ENCODE measurements at places on chromosomes 3 and 15.

DNA sequence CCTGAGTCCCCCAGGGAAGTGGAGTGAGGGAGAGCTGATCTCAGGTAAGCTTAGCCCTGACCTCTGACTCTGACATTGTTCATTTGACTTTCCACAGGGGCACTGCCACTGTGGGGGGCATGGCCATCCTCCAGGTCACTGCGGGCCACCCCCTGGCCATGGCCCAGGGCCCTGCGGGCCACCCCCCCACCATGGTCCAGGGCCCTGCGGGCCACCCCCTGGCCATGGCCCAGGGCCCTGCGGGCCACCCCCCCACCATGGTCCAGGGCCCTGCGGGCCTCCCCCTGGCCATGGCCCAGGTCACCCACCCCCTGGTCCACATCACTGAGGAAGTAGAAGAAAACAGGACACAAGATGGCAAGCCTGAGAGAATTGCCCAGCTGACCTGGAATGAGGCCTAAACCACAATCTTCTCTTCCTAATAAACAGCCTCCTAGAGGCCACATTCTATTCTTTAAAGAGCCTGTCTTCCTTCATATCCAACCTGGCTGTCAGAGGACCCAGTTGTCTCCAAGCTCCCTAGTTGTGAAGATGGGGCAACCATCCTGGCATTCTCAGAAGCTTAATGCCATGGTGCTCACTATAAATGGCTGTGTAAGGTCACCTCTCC is 1.9 kb upstream of the DISP2 start:
- no peak for DNase-seq

DNA sequence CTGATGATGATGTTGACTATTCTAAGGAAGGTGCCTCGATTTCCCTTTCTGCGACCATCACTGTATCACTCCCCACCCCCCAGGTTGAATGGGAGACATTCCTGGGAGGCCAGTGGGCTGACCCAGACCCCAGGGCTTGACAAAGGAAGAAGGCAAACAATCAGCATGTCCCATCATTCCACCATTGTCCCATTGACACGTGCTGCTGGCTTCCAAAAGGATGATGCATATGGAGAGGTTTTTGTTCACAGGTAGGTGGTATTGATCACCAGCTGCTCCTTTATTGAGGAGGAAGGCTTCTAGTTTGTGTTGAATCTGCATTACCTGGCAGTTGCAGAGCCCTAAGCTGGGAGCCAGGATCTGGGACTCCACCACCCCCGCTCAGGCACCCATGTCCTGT is 30.4 kb downstream of the RASGRF1 start:
- no peak for DNase-seq

DNA sequence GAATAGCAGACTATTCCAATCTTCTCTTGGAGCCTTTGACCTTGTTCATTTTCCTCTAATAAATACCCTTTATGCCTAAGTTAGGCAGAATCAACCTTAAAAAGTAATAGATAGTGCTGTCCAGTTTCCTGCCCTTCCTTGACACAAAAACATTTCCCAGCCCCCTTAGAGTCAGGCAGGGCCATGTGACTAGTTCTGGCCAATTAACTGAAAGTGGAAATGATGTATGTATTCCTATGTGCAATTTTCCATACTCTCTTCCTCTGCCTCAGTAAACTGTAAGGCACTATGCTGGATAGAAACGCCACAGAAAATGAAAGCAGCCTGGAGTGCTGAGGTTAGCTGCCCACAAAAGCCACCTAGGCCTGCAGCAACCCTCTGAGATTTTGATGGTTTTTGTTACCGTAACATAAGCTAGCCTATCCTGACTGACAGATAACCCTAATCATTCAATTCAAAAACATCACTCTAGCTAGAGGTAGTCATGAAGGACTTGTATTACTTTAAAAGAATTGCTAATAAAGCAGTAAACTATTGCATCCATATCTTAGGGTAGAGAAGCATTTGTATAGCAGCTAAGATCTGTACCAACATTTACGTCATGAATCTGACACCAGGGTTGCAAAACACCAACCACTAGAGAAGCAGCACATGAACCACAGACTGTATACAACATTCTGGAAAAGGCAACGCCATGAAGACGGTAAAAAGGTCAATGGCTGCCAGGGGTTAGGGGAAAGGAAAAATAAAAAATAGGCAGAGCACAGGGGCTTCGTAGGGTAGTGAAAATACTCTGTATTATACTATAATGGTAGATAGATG is 112.9 kb downstream of the ULK4 start:
- DNase-seq = no peak

GRCh38 chr3:20104167-20104661 is 64.0 kb downstream of the KAT2B start:
- DNase-seq = no peak
